NCI-H526 (cell line): ENCODE measurements at places on chromosomes 12 and 14.

DNA sequence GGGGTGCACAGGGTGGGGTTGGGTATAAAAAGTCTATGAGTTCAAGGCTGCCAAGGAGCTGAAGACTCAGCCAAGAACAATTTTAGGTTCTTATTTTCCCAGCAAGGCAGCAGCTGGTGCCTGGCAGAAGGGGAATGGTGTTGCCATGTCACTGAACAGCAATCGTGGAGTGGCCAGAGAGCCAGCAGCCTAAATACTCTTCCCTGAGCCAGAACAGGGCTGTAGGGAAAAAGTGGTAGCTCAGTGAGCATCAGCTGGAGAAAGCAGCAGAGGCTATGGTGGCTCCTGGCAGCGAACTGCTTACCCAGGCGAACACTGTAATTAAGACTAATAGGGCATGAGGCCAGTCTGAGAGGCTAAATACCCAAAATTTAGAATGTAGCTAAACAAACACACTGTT, 334.9 kb downstream of the RMST start:
- DNase-seq: no peak

DNA sequence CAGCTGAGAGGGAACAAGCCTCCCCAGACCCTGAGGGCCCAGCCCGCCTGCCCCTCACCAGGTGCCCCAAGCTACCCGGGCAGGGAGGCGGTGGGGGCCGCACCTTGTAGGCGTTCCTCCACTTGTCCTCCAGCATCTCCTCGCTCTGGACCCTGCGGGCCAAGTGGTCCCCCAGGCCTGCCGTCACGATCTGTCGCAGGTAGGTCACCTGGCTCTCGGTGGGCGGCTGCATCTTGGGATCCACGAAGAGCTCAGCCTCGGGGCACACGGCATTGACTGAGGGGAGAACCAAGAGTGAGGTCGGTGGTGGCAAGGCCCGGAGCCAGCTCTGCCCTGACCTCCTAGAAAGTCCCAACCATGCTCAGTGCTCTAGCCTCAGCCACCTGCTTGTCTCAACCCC, 36.6 kb downstream of the DHX37 start:
- no peak for DNase-seq

GRCh38 chr12:17976202-17976601, 113.8 kb downstream of the RERGL start:
- DNase-seq: peak; percentile 6

- DNase-seq: no peak
These were observed 98.0 kb downstream of the SAMD4A start for GRCh38 chr14:54664961-54665360.

DNA sequence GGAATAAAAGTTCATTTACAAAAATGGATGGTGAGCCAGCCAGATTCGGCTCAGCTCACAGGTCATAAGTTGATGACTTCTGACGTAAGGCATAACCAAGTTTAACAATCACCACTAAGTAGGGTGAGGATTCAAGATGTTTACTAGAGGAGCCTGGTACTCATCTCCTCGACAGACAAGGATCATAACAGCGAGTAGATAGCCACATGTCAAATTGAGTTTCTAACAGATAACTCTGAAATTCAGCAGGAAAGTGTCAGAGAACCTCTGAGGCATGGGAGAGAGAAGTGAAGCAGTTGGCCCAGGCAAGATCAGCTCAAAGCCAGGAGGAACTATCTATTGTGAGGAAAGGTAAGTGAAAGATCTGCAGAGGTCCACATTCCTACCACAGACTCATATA, 208.7 kb downstream of the NELL2 start:
- no peak for DNase-seq

GRCh38 chr12:29437575-29437974, 56.6 kb upstream of the ERGIC2 start:
- no peak for DNase-seq

DNA sequence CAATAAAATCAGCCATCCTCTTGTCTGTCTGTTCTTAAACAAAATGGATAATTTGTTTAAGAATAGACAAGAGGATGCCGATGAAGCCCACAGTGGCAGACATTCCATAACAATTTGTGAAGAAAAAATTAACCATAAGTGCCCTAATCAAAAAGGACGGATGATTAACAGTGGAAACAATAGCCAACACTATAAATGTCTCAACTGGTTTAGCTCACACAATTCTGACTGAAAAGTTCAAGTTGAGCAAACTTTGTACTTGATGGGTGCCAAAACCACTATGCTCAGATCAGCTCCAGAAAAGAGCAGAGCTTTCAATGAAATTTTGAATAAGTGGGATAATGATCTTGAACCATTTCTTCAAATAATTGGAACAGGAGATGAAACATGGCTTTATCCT, 202.2 kb upstream of the OR4E1 start:
- DNase-seq: no peak

DNA sequence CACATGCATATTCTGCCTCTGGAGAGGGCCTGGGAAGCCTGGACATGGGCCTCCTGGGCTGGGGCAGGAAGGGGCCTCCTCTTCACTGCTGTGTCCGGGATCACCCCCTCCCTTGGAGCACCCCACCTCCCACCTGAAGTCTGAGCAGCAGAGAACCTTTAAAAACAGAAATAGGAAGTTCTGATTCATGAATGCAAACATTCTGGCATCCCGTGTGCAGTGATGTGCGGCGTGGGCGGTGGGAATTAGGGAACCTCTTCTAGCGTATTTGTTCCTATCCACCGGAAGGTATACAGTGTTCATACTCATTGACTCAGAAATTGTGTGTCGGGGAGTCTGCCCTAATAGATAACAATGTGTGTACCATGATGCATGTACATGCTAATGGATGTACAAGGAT, 46.2 kb downstream of the C14orf132 start:
- no peak for DNase-seq

DNA sequence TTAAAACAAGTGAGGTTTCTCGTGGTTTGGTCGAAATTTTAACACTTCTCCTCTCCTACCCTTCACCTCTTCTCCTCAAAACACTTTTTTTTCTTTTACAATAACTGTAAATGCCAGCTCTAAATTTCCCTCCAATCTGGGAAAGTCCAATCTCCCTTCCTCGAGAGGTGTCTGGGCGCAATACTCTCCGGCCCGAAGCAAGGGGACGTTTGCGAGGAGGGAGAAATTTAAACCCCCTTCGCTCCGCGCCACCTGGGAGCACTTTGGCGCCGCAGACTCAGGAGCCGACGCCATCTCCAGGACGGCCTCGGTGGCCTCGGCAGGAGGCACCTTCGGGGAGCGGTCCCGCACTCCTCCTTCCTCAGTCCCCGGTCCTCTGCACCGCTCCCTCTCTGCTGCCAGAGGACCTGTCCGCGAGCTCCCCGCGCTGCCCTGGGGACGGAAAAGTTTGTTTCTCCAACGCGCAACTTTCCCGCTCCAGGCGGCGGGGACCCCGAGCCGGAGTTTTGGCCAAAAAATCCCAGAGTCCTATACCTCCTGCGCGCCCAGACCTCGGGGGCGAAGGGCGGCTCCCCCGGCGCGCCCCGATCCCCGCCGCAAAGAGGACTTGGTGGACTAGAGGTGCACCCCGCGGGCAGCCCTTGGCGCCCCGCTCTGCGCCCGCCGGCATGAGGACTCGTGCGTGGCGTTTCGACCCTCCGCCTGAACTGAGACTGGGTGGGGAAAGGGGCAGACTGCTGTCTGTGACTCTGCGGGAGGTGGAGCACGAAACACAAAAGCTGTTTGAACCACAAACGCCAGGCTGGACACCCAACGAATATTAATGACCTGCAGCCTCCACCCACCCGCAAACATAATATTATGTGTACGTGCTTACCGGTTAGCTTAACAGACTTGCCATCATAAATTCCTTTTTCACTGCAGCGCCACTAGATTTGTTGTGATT, 95.2 kb upstream of the HMGA2 start:
- DNase-seq: no peak

DNA sequence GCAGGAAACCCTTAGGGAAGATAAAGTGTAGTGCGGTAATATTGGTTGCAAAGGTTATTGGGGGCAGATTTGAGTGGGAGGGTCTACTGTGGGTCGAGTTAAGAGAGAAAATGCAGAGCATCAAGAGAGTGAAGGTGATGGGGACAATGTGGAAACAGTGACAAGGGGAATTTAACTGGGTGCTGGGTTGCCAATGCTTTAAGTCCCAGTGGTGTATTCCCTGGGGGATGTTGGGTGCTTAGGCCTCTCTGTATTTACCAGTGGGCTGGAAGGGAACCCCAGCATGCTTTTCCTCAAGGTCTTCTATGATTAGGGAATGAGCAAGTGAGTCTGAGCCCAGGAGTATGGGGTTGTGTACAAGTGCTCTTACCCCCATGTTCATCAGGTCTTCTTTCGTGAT, 10.6 kb downstream of the BCAT1 start:
- DNase-seq: no peak

GRCh38 chr12:45419317-45419814, 203.5 kb downstream of the ANO6 start:
- no peak for DNase-seq

DNA sequence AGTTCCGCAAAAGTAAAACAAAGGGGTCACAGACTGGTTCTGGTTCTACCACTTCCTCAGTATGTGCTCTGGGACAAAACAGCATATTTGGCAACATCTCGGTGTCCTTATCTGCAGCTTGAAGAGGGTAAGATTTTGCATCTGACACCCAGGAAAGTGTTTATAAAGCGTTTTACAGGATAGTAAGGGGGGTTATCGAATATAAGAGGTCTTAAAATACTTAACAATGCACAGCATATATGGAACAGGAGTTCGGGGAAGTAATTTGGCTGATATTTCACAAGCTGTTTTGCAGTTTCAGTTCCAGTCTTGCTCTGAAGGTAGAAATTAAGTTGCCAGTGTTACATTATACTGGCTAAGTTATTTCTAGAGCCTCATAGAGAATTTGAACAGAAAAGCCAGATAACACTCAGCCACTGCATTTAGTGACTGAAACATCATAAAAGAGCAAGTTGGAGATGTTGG, 904 bp upstream of the MAP4K5 start:
- no peak for DNase-seq

DNA sequence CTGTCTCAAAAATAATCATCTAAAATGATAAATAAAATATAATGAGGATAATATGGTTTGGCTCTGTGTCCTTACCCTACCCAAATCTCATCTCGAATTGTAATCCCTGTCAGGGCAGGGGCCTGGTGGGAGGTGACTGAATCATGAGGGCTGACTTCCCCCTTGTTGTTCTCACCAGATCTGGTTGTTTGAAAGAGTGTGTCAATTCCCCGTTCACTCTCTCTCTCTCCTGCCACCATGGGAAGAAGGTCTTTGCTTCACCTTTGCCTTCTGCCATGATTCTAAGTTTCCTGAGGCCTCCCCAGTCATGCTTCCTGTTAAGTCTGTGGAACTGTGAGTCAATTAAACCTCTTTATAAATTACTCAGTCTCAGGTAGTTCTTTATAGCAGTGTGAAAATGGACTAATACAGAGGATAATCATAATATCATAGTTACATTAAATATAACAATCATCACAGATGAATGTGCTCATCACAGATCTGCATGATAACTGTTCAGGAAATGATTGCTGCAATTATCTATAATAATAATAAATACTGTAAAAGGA, 12.6 kb downstream of the EFCAB11 start:
- DNase-seq: no peak

- no peak for DNase-seq
These were observed 888 bp downstream of the C1QL4 start for GRCh38 chr12:49335955-49336644.

DNA sequence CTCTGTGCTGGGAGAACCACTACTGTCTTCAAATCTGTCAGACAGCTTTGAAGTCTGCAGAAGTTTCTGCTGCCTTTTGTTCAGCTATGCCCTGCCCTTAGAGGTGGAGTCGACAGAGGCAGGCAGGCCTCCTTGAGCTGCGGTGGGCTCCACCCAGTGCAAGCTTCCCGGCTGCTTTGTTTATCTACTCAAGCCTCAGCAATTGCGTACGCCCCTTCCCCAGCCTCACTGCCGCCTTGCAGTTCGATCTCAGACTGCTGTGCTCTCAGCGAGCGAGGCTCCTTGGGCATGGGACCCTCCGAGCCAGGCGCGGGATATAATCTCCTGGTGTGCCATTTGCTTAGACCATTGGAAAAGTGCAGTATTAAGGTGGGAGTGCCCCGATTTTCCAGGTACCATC, 25.1 kb upstream of the KLRB1 start:
- no peak for DNase-seq

GRCh38 chr12:123907726-123908476, 64.7 kb downstream of the CCDC92 start:
- no peak for DNase-seq

DNA sequence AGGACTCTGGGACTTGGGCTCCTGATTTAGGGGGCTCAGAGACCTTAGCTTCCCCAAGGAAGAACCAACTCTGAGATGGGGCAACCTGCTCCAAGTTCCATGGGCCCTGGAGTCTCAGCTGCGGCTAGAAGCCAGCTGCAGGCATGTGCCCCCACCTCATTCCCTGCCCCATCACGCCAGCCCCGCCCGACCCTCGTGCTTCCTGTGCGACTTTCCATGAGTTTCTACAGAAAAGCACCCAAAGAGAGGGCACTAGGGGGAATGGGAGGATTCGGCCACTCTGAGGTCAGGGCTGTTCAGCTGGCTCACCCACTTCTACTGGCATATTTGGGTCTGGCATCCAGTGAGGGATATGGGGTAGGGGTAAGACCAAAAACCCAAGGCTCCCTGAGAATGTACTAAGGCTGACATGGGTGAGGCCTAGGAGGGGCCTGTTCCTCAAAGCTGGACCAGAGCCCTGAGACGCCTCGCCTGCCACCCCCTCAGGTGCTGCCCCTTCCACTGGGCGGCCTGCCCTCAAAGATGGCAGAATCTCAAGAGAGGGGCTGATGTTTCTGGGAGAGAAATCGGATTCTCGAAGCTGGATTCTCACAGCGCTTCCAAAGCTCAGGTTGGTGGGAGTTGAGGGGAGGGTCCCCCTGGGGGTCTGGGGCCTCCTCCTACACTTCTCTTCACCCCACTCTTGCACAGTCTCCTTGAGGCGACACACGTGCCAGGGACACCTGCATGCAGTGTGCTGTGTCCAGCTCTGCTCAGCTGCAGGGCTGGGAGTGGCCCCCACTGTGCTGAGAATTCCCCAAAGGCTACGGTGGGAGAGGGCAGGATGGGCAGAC, 22.1 kb downstream of the FAIM2 start:
- DNase-seq: no peak

GRCh38 chr12:89729946-89730459, 21.4 kb upstream of the ATP2B1 start:
- DNase-seq: no peak

DNA sequence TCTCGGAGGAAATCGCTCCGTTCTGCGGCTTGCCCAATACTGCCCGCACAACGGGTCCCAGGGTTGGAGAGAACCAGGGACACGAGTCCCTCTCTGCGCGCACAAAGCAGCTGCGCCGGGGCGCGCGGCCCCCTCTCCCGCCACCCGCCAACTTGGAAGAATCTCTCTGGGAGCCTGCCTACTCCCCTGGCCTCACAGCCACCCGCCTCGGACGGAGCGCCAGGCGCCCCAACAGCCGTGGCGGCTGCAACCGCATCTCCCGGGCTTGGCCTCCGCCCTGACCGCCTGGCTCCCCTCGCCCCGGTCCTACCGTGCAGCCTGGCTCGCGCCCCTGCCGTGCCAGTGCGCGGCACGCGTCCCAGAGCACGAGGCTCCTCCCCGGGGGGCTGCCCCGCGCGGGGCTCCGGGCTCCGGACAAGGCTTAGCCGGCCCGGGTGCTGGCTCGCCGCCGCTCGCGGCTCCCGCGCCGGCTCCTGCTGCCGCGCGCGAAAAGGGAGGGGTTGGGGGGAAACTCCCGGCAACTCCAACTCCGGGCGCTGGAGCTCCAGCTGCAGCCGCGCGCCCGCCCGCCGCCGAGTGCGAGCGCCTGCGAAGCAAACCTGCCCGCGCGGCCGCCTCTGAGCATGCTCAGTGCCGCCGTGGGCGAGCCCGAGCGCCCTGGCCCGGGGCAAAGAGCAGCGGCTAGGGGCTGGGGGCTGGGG, at the start of gene STXBP6:
Gene STXBP6 (minus strand): TSS at position 580 of the 701 bp plus-strand sequence. CDS start 75,329 bp downstream, outside the sequence.
- peak; percentile 45 for DNase-seq

GRCh38 chr12:69120354-69120753, 119.0 kb upstream of the CPSF6 start:
- DNase-seq: no peak
